Natural killer cell (primary cell): ENCODE measurements at places on chromosomes 16 and 17. TPM values are rescaled to one million over a fixed set of nuclear protein-coding genes. Genes with fewer than 3 reads are reported as not detected.

- peaks cover 2% of the 10 kb centered on the region for H3K36me3 ChIP-seq
- H3K27me3 ChIP-seq = peaks cover 13% of the 10 kb centered on the region
Observed at GRCh38 chr16:75580-76501, 2.2 kb upstream of the MPG start.

DNA sequence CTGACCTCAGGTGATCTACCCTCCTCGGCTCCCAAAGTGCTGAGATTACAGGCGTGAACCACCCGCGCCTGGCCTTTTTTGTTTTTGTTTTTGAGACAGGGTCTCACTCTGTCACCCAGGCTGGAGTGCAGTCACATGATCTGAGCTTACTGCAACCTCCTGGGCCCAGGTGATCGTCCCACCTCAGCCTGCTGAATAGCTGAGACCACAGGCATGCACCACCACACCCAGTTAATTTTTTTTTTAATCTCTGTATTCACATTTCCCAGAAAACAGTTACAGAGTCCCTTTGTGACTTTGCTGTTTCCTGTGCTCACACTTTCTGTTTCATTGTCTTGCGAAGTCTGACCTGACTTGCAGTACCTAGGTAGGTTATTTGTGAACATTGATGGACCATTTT, 2.7 kb downstream of the CLUAP1 start:
- no peak overlapping the region for H3K4me3 ChIP-seq
- H3K36me3 ChIP-seq = peaks cover 2% of the 10 kb centered on the region
- peak overlapping the region; percentile 0 for H3K27ac ChIP-seq

- H3K27me3 ChIP-seq = no peaks in the 10 kb centered on the region
- DNase-seq = no peak
- peaks cover 7% of the 10 kb centered on the region for H3K4me1 ChIP-seq
- no peaks in the 10 kb centered on the region for H3K36me3 ChIP-seq
- peak overlapping the region; percentile 1 for H3K27ac ChIP-seq
Observed at GRCh38 chr17:76957678-76958464, 89.7 kb downstream of the MGAT5B start.

DNA sequence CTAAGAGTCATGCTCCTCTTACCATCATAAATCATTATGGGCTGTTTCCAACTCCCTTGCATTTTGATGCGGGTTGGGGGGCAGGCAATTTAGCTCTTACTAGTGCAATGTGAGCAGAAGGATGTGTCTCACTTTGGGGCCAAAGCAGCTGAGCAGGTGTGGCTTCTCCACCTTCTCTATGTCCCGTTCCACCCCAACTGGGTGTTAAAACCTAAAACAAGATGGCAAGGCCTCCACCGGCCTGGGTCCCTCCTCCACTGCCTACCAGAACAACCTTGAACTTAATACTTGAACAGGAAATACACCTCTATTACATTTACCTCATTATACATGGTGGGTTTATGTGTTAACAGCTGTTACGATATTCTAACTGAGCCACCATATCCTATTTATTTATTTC, 52.8 kb downstream of the TOX3 start:
- H3K27ac ChIP-seq = no peak overlapping the region
- no peaks in the 10 kb centered on the region for H3K36me3 ChIP-seq
- H3K4me1 ChIP-seq = no peaks in the 10 kb centered on the region
- no peak overlapping the region for H3K4me3 ChIP-seq
- no peak for DNase-seq

DNA sequence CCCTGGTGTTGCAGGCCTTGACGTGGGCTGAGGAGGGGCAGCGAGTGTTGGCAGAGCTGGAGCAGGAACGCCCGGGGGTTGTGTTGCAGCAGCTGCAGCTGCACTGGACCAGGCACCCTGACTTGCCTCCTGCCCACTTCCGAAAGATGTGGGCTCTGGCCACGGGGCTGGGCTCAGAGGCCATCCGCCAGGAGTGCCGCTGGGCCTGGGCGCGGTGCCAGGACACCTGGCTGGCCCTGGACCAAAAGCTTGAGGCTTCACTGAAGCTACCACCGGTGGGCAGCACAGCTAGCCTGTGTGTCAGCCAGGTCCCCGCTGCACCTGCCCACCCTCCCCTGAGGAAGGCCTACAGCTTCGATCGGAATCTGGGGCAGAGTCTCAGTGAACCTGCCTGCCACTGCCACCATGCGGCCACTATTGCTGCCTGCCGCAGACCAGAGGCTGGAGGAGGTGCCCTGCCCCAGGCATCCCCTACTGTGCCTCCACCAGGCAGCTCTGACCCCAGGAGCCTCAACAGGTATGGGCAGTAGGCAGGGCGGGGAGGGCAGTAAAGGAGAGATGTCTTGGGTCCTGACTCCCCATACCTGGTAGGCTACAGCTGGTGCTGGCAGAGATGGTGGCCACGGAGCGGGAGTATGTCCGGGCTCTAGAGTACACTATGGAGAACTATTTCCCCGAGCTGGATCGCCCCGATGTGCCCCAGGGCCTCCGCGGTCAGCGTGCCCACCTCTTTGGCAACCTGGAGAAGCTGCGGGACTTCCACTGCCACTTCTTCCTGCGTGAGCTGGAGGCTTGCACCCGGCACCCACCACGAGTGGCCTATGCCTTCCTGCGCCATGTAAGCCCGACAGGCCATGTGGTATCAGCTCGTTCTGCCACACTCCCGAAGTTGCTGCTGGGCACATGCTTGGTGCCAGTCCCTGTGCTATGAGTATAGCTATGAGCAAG, 5.6 kb downstream of the PLEKHG4 start:
- no peak overlapping the region for H3K27ac ChIP-seq
- H3K27me3 ChIP-seq = no peaks in the 10 kb centered on the region
- no peak for DNase-seq
- no peaks in the 10 kb centered on the region for H3K36me3 ChIP-seq

DNA sequence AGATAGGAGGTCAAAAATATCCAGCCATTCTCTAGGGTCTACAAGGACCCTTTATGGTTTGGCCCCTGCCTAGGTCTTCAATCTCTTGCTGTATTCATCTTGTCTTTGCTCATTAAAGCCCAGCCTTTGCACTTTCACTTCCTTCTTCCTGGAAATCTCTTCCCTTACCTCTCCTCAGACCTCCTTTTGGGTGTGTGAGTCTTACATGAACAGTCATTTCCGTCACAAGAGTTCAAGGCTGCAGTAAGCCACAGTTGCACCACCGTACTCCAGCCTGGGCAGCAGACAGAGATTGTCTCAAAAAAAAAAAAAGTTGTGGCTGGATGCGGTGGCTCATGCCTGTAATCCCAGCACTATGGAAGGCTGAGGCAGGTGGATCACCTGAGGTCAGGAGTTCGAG, 6.0 kb upstream of the ATP1B2 start:
- DNase-seq = no peak
- H3K4me3 ChIP-seq = no peak overlapping the region
- peaks cover under 1% of the 10 kb centered on the region for H3K4me1 ChIP-seq
- H3K36me3 ChIP-seq = no peaks in the 10 kb centered on the region

GRCh38 chr16:35207059-35207999, 1747.9 kb downstream of the TP53TG3F start:
- no peaks in the 10 kb centered on the region for H3K4me1 ChIP-seq
- no peak overlapping the region for H3K27ac ChIP-seq
- H3K27me3 ChIP-seq = no peaks in the 10 kb centered on the region
- no peak overlapping the region for H3K4me3 ChIP-seq

- no peak overlapping the region for H3K4me3 ChIP-seq
- H3K36me3 ChIP-seq = no peaks in the 10 kb centered on the region
- DNase-seq = no peak
- H3K27ac ChIP-seq = no peak overlapping the region
Observed at GRCh38 chr17:33506889-33507650, 214.0 kb upstream of the ASIC2 start.

DNA sequence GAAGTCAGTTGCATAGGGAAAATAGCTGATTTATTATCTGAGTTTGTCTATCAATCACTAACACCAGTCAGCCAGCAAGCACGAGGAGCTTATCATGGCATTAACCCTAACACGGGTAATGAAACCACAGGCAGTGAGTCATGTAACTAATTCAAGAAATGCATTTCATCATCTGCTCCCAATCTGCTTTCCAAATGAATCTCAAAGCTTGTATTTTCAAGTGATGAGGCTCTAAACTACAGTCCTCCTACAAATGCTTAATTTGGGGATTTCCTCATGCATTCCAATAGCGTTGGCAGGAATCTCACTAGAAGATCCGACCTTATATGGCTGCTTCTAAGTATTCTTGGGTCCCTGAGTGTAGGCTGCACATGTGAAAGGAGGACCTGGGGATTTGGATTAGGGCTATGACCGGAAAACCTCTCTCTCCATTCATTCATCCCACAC, 118.4 kb upstream of the HSBP1 start:
- H3K36me3 ChIP-seq = no peaks in the 10 kb centered on the region
- H3K4me3 ChIP-seq = no peak overlapping the region
- DNase-seq = no peak
- H3K4me1 ChIP-seq = no peaks in the 10 kb centered on the region
- H3K27ac ChIP-seq = no peak overlapping the region

- H3K27me3 ChIP-seq = no peaks in the 10 kb centered on the region
- H3K4me3 ChIP-seq = no peak overlapping the region
- no peak for DNase-seq
- no peaks in the 10 kb centered on the region for H3K4me1 ChIP-seq
- H3K36me3 ChIP-seq = no peaks in the 10 kb centered on the region
- H3K27ac ChIP-seq = no peak overlapping the region
Observed at GRCh38 chr17:72405662-72406230, 284.9 kb downstream of the SOX9 start.

- H3K27me3 ChIP-seq = no peaks in the 10 kb centered on the region
- no peak overlapping the region for H3K27ac ChIP-seq
- no peak overlapping the region for H3K4me3 ChIP-seq
- no peaks in the 10 kb centered on the region for H3K4me1 ChIP-seq
- H3K36me3 ChIP-seq = no peaks in the 10 kb centered on the region
Observed at GRCh38 chr16:72430121-72430520, 258.2 kb upstream of the PMFBP1 start.

KIF18B gene
- 1.3 TPM for total RNA-seq

- no peaks in the 10 kb centered on the region for H3K27me3 ChIP-seq
- H3K4me3 ChIP-seq = no peak overlapping the region
- H3K36me3 ChIP-seq = no peaks in the 10 kb centered on the region
- no peaks in the 10 kb centered on the region for H3K4me1 ChIP-seq
- DNase-seq = no peak
Observed at GRCh38 chr16:81973737-81974136, 37.5 kb downstream of the SDR42E1 start.
